ENCODE measurements at places on chromosomes 11 and 22.

DNA sequence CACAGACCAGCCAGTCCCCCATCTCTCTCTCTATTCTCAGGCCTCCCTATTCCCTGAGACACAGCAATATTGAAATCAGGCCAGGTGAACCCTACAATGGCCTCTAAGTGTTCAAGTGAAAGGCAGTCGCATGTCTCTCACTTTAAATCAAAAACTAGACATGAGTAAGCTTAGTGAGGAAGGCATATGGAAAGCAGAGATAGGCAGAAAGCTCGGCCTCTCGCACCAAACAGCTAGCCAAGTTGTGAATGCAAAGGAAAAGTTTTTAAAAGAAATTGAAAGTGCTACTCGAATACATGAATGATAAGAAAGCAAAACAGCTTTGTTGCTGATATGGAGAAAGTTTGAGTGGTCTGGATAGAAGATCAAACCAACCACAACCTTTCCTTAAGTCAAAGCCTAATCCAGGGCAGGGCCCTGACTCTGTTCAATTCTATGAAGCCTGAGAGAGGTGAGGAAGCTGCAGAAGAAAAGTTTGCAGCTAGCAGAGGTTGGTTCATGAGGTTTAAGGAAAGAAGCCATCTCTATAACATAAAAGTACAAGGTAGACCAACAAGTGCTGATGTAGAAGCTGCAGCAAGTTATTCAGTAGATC, 19.8 kb upstream of the MPZL2 start:
- DNase-seq = no peak

DNA sequence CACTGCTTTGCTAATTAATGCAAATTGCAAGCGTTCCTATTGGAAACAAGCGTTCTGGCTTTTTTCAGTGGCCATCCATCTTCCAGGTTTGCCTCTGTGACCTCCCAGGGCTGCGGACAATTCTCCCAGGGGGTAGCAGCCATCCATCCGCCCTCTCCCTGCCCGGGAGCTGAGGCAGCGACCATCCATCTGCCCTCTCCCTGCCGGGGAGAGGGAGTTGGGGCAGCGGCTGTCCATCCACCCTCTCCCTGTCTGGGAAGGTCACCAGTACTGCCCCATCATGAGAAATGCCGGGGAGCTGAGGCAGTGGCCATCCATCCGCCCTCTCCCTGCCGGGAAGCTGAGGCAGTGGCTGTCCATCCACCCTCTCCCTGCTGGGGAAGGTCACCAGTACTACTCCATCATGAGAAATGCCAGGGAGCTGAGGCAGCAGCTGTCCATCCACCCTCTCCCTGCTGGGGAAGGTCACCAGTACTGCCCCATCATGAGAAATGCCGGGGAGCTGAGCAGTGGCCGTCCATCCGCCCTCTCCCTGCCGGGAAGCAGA, 394.7 kb downstream of the BRD1 start:
- no peak for DNase-seq

GRCh38 chr11:67355023-67355793, 1.9 kb upstream of the POLD4 start:
- no peak for DNase-seq

- no peak for DNase-seq
Measured at GRCh38 chr11:122189229-122189628, 73.2 kb upstream of the BLID start.

- no peak for DNase-seq
Measured at GRCh38 chr11:133162227-133162626, 370.1 kb downstream of the OPCML start.

DNA sequence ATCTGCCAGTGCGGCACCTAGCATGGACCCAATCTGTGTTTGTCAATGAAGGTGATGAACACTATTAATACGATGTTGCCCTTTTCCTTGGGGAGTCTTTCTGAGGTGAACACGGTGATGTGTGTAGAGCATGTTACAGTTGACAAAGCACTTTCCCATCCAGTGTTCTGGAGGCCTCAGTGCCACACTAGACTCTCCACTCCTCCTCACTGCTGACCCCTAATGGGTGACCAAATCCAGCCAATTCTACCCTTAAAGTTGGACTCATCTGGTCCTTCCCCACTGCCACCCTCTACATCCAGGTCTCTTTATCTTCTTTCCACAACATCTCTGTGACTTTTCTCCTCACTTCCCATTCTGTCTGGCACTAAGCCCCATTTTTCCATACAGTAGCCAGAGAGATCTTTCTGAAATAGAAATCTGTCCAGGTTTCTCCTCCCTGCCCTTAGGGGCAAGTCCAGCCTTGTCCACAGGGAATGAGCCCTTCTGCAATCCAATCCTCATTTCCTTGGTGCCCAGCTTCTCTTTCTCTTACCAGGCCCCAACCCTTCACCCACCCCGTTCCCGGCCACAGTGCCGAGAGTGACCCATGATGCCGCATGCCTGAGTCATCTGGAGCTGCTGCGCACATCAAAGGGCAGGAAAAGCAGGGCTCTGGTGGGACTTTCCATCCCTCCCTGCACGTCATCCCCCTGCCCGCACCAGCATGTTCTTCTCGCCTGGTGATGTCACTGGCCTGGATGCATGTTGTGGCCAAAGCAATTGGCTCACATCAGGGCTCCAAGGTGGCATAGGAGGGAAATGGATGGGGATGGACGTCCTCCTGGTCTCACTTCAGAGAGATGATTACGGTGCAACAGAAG, 64.2 kb downstream of the RASSF10 start:
- no peak for DNase-seq

GRCh38 chr11:7168741-7168990, 79.9 kb downstream of the RBMXL2 start:
- DNase-seq = no peak

DNA sequence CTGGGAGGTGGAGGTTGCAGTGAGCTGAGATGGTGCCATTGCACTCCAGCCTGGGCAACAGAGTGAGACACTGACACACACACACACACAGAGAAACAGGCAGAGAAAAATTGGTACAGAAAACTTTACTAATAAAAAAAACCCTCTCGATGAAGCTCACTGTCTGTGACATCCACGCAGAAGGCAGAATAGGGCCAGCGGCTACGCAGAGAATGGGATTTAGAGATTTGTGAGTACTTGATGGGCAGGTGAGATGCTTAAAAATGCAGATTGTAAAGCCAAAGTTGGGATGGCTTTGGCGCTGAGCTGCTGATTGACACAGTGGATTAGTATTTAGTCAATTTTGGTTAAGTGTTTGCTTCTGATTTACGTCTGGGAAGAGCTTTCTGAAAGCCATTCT, 561.1 kb downstream of the TBC1D22A start:
- no peak for DNase-seq

GRCh38 chr11:100817620-100818019, 130.5 kb downstream of the ARHGAP42 start:
- DNase-seq = no peak

GRCh38 chr11:2298131-2298794, 3.5 kb downstream of the C11orf21 start:
- no peak for DNase-seq

DNA sequence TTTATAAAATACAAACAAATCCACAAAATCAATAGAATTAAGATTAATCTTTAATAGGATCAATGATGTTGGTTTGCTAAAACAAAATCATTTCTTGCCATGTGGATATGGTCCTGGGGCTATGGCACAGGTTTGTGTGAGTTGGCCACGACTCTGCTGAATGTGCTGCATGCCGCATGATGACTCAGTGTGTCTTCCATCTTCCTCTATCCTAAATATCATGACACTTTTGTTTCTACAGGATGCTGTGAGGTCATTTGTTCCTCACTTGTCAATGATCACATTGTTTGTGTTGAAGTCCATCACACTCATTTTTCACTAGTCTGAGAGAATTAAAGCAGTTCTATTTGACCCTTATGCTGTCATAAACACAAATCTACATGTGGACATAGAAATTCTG, 167.2 kb upstream of the ZBED5 start:
- no peak for DNase-seq

GRCh38 chr11:73257342-73258103, 14.6 kb upstream of the P2RY6 start:
- no peak for DNase-seq

- no peak for DNase-seq
Measured at GRCh38 chr11:2309251-2310072, 7.6 kb downstream of the TSPAN32 start.

GRCh38 chr11:67272327-67273259, 6.3 kb downstream of the GRK2 start:
- no peak for DNase-seq

DNA sequence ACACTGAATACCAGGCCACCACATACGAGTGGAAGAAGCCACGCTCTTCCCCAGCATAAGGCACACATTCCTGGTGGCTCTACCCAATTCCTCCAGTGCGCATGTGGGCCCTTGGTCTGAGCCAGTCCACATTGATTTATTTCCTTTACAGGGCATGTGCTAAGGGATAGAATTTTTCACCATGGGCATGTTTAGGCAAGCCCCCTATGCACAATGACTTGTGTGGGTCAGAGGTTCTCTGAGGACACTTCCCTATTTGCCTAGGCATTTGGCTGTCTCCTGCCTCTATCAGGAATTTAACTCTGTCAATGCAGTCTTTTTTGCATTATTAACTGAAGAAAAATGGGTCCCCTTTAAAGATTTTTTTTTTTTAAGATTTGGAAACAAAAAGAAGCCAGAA, 718.1 kb downstream of the NTM start:
- DNase-seq = no peak

DNA sequence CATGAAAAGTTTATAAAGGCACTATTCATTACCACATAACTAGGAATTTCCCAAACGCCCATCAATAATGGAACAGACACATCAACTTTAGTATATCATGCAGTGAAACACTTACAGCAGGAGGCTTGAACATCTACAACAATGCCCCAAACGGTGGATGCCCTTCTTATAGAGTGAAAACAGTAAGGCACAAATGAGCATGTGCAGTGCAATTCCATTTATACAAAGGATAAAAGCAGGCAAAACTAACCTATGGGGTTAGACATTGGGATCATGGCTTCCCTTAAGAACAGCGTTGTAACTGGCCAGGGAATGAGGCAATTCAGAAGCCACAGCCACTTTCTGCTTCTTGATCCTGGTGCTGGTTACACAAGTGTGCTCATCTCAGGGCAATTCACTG, 1363.0 kb downstream of the TBC1D22A start:
- no peak for DNase-seq

GRCh38 chr11:128187377-128187776, 400.0 kb downstream of the ETS1 start:
- DNase-seq = no peak
